ENCODE measurements at places on chromosomes 2 and 18. TPM values are rescaled to one million over a fixed set of nuclear protein-coding genes. Genes with fewer than 3 reads are reported as not detected.

DNA sequence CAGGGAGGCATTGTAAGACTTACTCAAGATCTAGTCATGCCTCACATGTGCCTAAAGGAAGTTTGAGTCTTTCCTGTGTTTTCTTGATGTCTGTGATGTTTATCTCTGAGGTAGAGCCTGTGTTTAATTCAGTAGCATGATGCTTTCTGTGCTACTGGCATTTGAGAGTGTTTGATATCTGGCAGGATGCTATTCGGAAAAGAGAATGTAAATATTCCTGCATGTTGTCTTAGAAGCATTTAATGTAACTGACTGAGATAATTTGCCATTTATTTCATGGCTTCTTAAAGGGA is 58.8 kb downstream of the GREB1L start:
- DNase-seq, result no peak

DNA sequence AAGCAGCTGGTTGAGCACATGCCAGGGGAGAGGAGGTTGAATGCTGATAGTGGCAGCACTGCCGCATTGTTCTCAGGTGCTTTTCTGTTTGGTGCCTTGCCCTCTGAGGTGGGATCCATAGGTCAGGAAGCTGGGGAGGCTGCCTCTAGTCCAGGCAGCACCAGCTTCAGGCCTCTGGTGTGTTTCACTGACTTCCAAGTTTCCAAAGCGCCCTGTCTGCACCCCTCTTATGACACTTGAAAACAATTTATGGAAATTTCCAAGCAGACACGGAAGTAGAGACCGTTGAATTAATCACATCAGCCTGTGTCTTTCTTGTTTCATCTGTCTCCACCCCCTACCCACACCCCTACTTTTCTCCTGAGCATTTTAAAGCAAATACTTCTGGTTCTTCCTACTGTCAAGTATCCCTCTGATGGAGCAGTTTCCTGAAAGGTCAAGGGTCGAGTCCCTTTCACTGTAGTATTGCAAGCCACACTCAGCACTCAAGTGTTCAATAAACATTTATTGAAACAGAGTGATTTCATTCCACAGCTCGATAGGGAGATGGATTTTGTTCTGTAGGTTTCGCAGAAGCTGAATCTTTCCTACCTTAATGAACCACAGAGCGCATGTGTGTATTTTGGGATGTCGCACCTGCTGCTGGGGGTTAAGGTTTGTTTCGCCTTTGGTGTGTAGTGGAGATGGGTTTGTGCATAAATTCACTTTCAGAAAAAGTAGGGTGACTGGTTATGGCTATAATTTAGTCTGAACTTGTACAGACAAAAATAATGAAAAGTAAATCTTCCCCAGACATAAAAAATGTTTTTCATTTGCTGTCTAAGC is 21.4 kb downstream of the DGKD start:
- no peak for DNase-seq

DNA sequence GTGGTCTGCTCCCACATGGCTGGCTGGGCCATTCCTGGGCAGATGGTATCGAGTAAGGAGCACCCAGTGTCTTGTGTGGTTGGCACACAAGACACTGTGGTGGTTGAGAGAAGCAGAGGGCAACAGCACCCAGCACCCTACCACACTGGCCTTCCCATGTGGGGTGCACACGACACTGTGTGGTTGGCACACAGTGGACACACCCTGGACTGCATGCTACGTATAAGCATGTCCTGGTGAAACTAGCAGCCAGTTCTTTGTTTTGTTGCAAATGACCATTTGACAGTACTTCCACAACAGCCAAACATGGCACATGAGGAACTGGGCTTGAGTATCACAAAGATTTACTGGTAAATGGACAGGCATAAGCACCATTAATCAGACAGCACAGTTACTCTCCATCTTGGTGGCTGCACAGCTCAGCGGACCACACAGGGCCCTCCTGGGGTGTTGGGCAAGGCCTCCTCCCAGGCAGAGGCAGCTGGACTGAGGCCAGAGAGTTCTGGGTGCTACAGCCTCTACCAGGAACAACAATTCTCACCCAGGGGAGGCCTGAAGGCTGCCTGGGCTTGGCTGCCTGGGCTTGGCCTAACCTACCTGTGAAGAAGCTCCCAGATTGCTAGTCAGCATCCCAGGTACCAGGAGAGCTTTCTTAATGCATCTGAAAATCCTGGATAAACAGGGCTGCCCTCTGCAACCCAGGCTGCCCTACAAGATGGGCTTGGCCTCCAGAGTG is 59.3 kb upstream of the ALPP start:
- no peak for DNase-seq

The FOXI3 gene
- total RNA-seq, result not detected

The POTEI gene
- not detected for total RNA-seq

DNA sequence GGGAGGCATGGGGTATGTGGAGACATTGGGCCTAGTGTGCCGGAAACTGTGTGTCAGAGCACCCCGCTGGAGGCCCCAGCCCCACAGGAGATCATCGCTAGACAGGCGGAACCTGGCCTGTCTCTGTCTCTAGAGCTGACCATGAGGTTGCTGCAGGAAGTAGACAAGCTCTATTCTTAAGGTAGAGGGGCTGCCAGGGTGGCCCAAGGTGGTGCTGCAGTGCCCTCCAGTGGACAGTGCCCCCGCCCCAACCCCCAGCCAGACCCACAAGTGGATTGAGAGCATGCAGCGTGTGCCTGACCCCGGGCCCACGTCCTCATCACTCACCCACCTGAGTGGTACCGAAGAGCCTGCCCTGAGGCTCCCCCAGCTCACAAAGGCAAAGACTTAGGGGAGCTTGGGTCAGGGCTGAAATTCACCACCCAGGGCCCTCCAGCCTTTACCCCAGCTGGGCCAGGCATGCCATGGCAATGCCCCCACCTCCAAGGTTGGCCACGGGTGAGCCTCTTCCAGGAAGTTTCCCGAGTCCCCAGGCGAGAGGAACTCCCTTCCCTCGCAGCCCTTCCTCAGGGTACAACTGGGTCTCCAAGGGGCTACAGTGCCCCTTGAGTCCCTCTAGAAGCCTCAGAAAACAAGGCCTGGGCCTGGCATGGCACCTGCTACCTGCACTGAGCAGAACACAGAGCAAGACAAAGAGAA is 155.0 kb downstream of the TTC32 start:
- no peak for DNase-seq

GRCh38 chr2:54899576-54900200 is 150.6 kb downstream of the RTN4 start:
- DNase-seq, result no peak

GRCh38 chr18:35203067-35203466 is 37.8 kb upstream of the ZNF397 start:
- no peak for DNase-seq
